Foreskin fibroblast (primary cell): ENCODE measurements at places on chromosomes 3 and 15.

- no peak for DNase-seq
These were observed 138.3 kb downstream of the GSK3B start for GRCh38 chr3:119955972-119956371.

- DNase-seq: peak; percentile 5
These were observed 27.2 kb upstream of the CFAP44 start for GRCh38 chr3:113468539-113468938.

DNA sequence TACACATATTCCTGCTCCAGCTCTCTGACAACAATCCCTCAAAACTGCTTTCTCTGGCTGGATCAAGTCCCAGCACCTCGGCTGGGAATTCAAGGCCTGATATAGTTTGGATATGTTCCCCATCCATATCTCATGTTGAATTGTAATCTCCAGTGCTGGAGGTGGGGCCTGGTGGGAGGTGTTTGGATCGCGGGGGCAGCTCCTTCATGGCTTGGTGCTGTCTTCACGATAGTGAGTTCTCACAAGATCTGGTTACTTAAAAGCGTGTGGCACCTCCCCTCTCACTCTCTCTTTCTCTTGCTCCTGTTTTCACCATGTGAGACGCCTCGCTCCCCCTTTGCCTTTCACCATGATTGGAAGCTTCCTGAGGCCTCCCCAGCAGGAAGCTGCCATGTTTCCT, 47.4 kb upstream of the SYN2 start:
- DNase-seq: no peak

DNA sequence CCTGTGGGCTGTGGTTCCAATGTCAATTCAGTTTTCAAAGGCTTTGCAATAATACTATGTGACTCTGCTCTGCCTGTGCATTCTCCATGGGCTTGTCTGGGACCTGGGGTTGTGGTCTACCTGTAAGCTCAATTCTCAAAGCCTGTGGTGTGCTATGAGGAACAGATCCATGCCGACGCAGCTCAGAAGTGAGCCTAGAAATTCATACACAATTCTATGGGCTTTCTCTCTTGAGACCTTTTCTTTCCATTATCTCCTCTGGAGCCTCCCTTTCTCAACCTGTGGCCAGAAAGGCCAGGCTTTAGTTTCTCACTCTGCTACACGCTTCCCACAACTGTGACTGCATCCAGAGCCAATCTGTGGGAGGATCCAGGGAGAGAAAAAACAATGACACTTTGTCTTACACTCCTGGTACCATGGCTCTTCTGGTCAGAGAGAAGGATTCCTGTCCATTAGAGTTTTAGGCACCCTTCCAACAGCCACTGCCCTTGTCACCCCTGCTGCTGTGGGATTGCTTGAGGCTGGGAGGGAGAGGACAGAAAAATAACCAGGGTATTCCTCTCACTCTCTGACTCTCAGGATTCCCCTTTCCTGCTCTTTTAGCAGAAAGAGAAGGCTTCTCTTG, 34.1 kb upstream of the KLF13 start:
- DNase-seq: no peak

GRCh38 chr3:15535732-15536131, 14.2 kb upstream of the COLQ start:
- DNase-seq: peak; percentile 43

DNA sequence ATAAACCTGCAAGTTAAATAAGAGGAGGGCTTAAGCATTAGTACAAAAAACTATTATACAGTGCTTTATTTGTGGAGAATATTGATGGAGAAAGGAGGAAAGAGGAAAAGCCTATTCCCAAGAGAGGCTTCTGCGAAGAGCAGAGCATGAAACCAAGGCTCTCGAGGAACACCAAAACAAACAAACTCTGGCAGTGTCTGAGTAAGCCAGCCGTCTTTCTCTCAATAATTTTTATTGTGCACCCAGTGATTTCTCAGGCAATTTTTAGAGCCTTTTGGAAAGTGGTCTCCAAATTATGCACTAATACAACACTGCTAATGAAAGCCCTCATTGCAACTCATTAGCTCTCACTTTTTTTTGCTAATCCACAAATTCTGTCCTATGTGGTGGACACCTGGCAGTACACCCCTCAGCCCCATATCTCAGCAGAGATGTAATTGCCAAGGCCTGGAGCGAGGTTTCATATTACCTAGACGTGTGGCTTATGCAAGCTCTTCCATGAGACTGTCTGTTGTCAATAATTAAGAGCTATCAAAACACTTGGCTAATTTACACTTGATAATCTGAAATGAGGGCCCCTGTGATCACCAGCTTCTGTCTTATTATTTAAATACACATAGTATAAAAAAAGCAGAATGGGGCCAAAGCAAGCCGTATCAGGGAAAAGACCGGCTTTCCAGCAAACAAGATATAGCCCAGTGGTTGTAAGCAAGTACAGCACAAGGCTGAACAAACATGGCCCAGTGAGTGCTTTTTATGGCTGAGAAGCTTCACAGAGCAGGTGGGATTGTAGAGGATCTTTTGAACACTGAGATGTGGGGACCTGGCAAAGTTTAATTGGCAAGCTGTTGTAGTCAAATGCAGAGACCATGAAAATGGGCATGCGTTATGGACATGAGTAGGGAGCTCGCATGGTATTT, 216.9 kb downstream of the ROBO2 start:
- DNase-seq: peak; percentile 17

- DNase-seq: no peak
These were observed 52.0 kb downstream of the VPS8 start for GRCh38 chr3:184864000-184864399.

GRCh38 chr3:112770032-112770626, 76.5 kb downstream of the CD200R1L start:
- peak; percentile 95 for DNase-seq

- no peak for DNase-seq
These were observed 2.3 kb downstream of the RPLP1 start for GRCh38 chr15:69454953-69455352.

DNA sequence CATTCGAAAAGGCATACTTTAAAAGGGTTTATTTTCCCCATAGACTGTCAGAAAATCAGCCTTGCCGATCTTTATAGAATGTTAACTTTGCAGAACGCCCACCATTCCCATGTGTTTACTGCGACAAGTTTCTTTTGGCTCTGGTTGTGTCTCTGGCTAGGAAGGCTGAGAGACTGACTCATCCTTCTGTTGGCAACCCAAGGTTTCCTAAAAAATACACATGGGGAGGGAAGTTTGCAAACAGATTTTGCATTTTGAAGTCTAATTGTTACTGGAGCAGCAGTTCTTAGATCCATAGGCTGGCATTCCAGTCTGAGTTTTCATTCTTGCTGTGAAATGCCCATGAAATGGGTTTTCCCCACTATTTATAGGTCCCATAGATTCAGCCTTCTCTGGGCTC, 37.9 kb upstream of the MINAR1 start:
- DNase-seq: peak; percentile 54

- no peak for DNase-seq
These were observed 987.0 kb downstream of the NTRK3 start for GRCh38 chr15:87269566-87269965.

DNA sequence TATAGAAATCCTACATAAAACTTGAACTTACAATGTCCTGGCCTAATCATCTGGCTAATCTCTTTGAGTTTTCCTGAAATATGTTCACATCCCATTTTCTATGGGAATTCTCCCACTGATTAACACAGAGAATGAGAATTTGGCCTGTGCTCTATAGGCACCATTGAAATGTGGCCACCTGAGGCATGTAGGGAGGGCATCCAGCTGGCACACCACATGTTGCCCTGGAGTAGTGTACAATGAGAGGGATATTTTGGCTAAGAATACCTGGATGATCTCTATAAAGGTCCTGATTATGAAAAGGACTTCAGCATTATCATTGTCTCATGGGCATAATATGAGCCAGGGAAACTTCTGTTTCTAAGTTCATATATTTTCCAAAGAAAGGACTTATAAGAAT, 324.0 kb downstream of the ZBTB20 start:
- DNase-seq: no peak

DNA sequence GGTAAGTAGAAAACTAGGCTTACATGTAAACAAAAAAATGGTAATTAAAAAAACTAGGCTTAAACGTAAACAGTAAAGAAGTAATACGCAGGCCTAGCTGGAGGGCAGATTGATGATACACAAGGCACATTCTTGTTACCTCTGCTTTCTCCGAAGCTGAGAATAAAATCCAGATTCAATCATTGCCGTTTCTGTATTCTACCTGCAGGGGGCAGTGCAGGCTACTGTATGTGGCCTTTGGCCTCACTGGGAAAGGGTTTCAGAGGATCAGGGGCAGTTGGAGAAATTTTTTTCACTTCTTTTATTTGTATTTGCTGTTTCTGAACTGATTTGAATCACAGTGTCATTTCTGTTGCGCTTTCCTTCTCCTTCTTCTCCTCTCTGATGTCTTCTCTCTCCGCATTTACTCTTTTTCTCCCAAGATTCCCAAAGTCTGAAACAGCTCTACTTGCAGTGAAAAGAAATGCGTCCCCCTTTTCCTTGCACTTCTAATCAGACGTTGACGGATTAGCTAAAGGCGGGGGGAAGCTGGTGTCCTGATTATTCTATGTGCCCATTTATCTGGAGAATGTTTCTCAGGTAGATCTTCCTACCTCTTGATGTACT, 67.1 kb upstream of the MCTP2 start:
- peak; percentile 46 for DNase-seq

DNA sequence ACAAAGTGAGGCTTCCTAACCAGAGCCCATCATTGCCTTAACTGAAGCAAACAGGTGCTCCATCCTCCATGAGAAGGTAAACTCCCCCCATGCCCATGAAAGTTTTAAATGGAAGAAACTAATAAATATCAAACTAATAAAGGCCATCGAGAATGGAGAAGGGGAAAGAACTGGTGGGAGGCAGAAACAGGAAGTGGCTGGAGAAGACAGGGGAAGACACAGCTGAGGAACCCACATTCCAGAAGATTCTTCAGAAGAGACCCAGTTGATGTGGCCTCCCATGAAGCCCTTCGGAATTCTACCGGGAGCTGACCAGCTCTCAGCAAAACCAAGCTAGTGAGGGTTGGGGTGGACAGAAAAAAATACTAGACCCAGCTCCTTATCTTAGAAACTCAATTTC, 41.6 kb downstream of the SH3BP5 start:
- no peak for DNase-seq

GRCh38 chr15:67242708-67243111, 11.8 kb downstream of the AAGAB start:
- peak; percentile 37 for DNase-seq

DNA sequence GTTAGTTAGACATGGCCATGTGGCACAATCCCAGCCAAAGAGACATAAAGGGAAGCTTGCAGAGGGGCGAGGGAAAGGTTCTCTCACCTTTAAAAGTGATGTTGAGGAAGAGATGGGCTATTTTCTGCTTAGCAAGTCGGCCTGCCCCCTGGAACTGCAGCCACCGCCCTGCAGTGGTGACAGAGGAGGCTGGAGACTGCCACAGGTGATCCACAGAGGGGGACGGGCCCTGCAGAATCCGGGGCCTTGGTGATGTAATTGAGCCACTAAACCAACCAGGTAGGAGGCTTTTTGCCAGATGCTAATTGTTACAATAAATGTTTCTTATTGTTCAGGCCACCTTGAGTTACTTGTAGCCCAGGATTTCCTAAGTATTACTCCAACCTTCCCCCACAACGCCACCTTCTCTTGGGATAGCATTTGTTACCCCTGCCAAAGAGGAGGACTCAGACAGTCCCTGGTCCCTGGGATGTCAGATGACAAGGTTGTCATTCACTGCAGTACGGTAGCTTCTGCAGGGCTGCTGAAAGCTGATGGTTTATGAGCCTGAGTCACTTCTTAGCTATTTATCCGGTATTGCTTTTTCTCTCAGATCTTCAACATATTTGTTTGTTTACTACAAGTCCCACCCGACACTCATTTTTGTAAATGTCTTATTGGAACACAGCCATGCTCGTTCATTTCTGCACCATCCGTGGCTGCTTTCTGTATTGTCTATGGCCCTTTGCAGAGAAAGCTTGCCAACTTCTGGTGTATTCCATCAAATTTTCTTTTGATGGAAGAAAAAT, 63.3 kb upstream of the SEC61A1 start:
- no peak for DNase-seq

DNA sequence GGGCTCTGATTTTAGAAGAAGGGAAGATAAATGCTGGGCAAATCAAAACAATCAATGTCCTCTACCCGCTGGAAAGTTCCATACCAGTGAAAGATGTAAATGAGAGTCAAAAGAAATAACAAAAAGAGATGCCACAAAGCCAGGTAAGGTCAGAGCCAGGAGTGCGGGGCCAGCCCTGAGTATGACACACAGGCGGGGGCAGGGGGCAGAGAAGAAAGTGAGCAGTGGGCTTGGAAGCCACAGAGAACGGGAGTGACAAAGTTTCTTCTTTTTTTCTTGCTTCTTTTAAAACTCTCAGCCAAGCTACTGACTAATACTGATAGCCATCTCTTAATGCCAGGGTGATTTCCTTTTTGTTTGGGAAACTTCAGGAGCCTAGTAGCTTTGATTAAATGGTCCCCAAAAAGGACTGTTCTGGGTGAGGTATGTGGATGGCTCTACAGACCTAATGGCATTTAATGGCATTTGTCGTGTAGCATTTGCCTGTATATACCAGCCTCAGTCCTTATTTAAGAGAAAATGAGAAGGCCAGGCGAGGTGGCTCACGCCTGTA, 23.1 kb upstream of the TSEN2 start:
- no peak for DNase-seq

- no peak for DNase-seq
These were observed 175.5 kb downstream of the CFAP20DC start for GRCh38 chr3:58874248-58874741.

GRCh38 chr3:62833538-62833937, 41.7 kb downstream of the CADPS start:
- DNase-seq: peak; percentile 7

- no peak for DNase-seq
These were observed 115.3 kb upstream of the SMAD3 start for GRCh38 chr15:66950114-66950513.

- peak; percentile 55 for DNase-seq
These were observed 103.7 kb downstream of the MYH15 start for GRCh38 chr3:108406661-108407206.

DNA sequence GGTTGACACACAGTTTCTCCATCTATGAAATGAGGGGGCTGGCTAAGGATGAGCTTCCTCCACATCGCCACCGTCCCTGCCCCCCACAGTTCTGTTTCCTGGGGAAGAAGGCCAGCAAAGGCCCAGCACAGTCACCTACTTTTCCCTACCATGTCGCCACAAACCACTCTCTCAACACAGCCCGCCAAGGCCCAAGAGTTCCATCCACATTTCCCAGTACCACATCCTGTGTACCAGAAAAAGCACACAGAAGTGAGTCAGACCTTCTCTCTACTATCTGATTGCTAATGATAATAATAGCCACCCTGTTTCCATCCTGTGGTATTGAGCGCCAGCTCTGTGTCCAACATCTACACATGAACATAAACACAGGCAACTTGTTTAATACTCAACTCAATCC, 30.3 kb upstream of the C15orf39 start:
- peak; percentile 86 for DNase-seq

GRCh38 chr3:11238880-11239279, 33.3 kb upstream of the ATG7 start:
- peak; percentile 74 for DNase-seq

- peak; percentile 72 for DNase-seq
These were observed 12.5 kb upstream of the MORF4L1 start for GRCh38 chr15:78859971-78860719.
